Activated CD8-positive, alpha-beta memory T cell treated with anti-CD3 and anti-CD28 coated beads, Interleukin-2, amount 50 U/mL, for 4 hours (primary cell): ENCODE measurements at places on chromosomes 7 and 10.

GRCh38 chr7:30977896-30978564 is 14.3 kb downstream of the GHRHR start:
- no peak for DNase-seq

DNA sequence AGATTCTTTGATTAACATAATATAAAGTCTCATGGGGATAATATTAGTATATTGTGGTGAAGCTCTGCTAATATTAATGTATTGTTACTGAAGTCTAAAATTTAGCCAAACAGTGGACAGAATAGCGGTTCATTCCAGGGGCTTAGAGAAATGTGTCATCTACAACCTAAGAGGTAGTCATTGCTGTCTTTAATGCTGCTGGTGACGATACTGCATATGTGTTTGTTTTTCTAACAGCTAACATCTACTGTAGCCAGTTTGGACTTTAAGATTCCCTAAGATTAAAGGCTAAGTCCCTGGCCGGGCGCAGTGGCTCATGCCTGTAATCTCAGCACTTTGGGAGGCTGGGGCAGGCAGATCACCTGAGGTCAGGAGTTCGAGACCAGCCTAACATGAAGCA is 102.0 kb upstream of the SAMD8 start:
- no peak for DNase-seq

DNA sequence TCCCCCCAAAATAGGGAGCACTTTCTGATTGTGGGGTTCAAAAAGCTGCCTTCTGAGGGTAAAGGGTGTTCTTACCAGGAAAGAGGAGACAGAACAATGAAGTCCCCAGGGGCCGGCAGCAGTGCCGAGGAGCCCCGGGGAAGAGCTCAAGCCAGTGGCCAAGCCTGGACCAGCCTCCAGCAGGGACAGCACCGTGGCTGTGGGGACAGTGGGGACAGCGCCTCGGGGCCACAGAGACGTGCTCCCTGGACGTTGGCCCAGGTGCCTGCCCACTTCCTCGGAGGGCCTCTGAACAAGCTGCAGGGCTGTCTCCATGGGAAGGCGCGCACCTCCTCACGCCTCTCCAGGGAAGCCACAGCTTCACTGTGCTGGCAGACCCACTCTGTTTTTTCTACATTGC is 312.6 kb downstream of the PTPRN2 start:
- no peak for DNase-seq

- DNase-seq, result no peak
These were observed 75.9 kb downstream of the SH2D4B start for GRCh38 chr10:80613466-80614170.

GRCh38 chr10:77634939-77635338 is 2.7 kb downstream of the KCNMA1 start:
- no peak for DNase-seq

- no peak for DNase-seq
These were observed 595.5 kb downstream of the INHBA start for GRCh38 chr7:41107330-41107937.

GRCh38 chr7:1140476-1141104 is 19.4 kb downstream of the ZFAND2A start:
- DNase-seq, result no peak

DNA sequence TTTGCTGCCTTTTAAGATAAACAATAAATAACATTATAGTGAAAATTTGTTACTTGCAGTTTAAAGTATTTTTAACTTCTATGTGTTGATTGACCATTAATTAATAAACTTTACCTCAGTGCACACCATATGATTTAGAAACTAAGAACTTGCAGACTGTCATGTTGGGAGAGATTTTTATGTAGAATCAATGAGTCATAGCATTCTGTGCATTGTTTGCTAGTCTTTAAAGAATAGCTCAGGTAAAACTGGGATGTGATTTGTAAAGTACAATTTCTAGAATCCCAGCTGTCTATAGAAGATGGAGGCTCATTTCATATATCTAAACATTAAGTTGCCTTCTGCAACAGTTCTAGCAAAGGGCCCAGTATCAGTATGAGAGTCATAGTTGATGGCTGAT is 199.6 kb upstream of the SEMA3A start:
- DNase-seq, result no peak

DNA sequence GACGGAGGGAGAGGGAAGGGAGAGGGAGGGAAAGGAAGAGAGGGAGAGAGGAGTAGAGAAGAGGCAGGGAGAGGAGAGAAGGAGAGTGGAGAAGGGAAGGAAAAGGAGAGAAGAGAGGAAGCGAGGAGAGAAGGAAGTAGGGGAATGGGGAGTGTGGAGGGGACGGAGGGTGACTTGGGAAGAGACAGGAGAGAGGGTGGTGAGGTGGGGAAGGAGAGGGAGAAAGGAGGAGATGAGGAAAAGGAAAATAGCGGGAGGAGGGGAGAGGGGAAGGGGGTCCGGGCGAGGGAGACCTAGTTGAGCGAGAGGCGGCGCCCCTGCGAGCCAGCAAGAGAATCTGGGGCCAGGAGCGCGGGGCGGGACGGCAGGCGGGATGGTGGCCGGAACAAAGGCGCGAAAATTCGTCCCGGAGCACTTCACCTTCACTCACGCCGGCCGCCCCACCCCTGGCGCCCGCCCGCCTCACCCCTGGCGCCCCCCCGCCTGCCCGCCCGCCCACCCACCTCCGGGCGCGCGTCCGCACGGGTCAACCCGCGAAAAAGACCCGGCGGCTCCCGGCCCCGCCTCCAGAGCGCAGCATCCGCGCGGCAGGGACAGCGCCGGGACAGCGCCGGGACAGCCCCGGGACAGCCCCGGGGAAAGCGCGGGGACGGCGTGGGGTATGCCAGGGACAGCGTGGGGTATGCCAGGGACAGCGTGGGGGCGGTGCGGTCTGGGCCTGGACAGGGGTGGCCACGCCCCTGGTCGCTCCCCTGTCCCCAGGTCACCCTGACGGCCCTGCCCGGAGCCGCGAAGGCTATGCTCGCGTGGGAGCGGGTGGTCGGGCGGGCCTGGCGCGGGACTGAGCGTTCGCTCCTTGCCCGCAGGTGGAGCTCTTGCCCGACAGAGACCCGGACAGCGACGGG is 4.2 kb downstream of the VSTM2A start:
- no peak for DNase-seq

DNA sequence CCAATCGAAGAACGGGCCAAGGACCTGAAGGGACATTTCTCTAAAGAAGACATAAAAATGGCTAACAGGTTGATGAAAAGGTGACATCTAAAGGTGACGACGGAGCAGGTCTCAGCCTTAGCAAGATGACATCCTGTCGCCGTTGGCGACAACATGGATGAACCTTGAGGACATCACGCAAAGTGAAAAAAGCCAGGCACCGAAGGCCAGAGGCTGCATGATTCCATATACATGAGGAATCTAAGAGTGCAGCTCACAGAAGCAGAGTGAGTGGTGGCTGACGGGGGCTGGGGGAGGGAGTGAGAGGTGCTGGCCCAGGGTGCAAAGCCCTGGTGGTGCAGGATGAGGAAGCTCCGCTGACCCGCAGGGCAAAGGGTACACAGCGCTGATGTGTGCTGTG is 34.1 kb upstream of the NKX6-2 start:
- DNase-seq, result no peak

- no peak for DNase-seq
These were observed 100.2 kb upstream of the MPP7 start for GRCh38 chr10:28403090-28403489.

- DNase-seq, result no peak
These were observed 36.2 kb downstream of the BAG3 start for GRCh38 chr10:119687192-119688032.

DNA sequence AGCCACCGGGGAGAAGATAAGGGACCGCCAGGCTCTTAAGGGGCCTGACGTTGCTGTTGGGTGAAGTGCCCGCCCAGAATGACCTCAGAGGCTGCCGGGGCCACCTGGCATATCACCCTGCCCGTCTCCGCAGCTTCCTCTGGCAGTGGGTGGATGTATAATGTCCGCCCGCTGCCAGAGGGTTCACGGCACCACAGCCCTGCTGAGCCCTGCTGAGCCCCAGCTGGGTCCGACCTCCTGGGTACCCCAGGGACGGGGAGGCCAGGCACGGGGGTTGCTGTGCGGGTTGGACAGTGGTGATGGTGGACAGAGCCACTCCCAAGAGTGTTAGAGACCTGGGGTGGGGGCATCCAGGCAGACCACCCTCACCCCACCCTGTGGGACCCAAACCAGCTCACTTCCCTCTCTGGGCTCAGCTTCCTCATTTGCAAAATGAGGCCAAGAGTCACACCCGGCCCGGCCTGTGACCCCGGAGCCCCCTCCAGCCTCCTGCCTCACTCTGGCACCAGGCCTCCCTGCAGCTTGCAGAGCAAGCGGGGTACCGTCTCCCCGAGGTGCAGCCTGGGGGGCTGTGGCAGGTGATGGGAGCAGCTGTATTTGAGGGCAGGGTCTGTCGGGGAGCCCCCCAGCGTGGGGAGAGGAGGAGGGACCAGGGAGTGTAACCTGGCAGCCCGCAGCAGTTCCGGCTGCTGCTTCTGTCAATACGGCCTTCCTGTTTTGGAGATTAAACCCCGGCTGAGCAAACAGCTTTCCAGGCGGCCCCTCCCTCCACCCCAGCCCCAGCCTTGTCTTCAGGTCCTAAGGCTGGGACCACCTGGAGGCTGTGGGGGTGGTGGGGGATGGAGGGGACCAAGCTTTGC is 8.4 kb upstream of the LFNG start:
- DNase-seq, result peak; percentile 63

- DNase-seq, result no peak
These were observed 9.0 kb downstream of the GTF2IRD1 start for GRCh38 chr7:74462707-74463100.

GRCh38 chr7:12233175-12233574 is 22.1 kb downstream of the TMEM106B start:
- no peak for DNase-seq

DNA sequence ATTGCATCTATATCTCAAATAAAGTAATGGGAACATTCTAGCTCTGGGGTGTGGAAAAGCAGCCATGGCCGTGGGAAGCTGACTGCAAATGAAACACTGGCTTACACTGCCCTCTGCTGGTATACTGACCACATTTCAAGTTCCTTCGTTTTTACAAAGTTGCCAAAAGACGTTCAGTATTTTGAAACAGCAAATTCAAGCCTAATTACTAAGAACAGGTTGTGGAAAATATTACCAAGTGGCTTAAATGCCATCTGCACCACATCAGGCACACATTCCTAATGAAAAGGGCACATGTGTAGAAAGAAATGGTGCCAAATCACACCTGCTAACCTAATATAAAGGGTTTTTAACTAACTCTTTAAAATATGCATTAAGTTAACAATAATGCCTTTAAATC is 83.9 kb downstream of the JAZF1 start:
- peak; percentile 42 for DNase-seq

- DNase-seq, result no peak
These were observed 51.3 kb downstream of the IKZF1 start for GRCh38 chr7:50355817-50356178.

- no peak for DNase-seq
These were observed 238.2 kb upstream of the FAM3C start for GRCh38 chr7:121634356-121634755.

DNA sequence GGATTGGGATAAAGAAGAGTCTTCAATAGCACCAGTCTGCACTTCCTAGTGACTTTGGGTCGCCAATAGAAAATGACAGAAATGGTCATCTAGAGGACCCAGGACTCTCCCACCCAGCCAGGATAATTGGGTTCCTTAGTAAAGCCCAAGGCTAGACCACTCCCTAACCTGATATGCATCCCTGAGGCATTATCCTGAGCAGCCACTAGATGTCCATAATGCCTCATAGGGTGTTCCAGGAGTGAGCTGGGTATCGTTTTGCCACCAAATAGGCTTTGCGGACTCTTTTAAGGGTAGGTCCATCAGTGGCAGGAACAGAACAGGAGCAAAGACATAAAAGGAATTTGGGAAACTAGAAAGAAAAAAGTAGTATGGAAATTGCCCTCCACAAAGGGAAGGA is 4.5 kb upstream of the LRRC4 start:
- DNase-seq, result no peak
